Mesothelial cell of epicardium (in vitro differentiated cells): ENCODE measurements at places on chromosomes 1 and 21.

DNA sequence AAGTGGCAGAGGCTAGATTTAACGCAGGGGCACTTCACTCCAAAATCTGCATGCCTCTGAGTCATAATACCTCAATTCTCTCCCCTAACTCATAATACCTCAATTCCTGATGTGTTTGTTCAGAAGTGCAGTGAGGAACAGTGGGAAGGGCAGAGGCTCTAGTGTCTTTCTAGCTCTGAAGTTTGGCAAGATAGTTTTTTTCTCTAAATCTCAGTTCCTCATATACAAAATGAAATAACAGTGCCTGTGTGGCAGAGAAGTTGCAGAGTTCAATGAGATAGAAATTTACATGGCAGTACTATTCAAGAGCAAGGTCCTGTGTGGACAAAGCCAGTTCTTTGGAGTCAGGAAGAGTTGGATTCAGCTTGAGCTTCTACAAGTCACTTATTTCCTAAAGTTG is 9.8 kb downstream of the JUN start:
- DNase-seq = no peak

GRCh38 chr1:234620272-234621126 is 10.5 kb upstream of the IRF2BP2 start:
- no peak for DNase-seq

DNA sequence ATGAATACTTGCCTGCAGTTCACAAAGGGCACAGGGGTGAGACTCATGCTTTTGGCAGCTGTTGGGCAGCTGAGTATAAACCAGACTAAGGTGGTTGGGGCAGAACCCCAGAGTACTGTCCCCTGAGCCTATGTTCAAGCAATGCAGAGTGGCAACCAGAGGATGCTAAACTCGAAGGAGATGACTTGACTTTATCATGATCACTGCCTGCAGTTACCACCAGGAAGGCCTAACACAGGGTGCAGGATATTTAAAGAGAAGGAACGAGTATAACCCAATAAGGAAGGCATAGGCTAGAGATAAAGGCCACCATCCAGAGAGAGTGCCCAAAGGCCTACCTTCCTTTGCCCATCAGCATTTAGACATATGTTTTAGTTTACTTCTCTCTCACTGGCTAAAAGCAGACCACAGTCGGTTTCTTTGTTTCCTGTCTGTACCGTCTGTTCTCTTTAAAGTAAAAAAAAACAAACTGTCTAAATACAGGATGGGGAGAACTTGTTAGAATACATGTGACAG is 83.3 kb downstream of the MPZL1 start:
- DNase-seq = no peak

DNA sequence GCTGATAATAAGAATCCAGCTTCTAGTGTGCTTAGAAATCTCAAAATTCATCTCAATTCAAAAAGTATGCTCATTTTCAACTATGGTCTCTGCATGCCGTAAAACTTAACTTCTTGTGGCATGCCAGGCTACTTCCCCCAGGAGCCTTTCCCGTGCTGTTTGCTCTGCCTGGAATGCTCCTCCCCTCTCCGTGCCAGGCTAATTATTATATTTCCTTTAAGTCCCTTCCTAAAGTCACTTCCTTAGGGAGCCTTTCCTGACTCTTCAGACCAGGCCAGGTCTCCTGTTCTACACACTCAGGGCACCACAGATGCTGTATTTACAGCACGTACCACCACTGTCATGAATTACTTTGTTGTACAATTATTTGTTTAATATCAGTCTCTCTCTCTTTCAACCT is 67.1 kb upstream of the PPP2R5A start:
- DNase-seq = no peak

DNA sequence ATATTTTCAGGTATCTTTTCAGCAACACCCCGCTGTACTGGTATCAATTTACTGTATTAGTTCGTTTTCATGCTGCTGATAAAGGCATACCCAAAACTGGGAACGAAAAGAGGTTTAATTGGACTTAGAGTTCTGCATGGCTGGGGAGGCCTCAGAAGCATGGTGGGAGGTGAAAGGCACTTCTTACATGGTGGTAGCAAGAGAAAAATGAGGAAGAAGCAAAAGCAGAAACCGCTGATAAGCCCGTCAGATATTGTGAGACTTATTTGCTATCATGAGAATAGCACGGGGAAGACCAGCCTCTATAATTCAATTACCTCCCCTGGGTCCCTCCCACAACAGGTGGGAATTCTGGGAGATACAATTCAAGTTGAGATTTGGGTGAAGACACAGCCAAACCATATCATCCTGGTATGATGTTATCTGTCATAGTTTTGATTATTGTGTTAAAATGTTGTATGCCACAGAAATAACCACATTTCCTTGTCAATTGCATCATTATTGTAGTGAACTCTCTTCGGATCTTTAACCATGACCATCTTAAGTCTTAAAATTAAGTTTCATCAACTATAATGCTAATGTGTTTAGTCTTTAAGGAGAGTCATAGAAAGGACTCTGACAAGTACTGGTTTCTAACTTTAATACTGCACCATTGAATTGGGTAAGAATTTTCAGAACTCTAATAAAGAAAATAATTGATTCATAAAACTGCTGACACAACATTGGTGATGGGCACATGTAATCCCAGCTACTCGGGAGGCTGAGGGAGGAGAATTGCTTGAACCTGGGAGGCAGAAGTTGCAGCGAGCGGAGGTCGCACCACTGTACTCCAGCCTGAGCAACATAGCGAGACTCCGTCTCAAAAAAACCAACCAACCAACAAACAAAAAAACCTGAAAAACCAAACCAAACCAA is 58.2 kb downstream of the TBX19 start:
- no peak for DNase-seq

DNA sequence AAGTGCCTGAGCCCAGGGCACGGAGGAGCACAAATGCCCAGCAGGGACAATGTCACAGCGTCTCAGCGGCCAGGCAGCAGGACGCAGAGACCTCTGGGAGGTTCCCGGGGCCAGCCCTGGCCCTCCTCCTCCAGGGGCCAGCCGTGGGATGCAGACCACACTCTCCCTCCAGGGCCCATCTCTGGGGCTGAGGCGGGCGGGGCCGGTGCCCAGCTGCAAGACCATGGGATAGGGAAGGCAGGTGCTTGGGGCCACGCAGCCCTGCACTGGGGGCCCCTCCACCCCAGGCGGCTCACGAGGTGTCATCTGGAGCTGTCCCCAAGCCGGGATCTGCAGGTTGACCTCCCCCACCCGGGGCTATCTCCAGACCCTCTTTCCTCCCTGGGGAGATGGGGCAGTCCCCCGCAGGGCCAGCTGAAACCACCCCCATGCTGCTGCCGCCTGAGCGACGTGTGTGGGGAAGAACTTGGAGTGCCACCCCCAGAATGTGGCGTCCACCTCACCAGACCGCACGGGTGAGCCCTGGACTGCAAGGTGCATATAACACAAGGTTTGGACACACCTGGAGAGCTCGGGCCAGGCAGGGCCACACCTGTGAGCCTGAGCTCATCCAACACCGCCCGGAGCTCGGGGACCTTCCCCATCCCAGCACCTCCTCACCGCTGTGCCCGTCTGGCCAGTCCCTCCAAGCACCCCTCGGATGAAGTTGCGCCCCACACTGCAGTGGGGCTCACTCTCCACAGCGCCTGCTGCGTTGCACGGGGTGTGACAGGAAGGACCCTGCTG is 4.1 kb upstream of the TTLL10 start:
- peak; percentile 18 for DNase-seq

GRCh38 chr1:39650431-39650830 is 11.0 kb upstream of the HEYL start:
- DNase-seq = no peak

GRCh38 chr1:53155534-53155933 is 13.1 kb upstream of the SLC1A7 start:
- no peak for DNase-seq

DNA sequence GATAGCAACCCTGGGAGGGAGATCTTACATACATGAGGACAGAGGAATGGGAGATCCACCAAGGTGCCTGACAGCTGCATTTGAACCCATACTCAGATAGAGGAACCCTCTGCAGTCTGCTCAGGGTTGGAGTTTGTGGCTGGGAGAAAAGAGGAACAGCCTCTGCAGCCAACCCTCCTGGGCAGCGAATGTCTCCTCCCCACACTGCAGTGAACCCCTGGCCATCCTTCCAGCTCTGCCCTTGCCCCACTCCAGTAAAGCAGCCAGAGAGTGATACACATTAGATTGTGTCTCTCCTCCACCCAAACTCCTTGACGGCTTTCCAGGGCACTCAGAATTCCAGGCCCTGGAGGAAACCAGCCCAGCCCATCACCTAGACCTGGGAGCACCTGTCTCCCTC is 137.7 kb downstream of the RUNX1 start:
- no peak for DNase-seq

DNA sequence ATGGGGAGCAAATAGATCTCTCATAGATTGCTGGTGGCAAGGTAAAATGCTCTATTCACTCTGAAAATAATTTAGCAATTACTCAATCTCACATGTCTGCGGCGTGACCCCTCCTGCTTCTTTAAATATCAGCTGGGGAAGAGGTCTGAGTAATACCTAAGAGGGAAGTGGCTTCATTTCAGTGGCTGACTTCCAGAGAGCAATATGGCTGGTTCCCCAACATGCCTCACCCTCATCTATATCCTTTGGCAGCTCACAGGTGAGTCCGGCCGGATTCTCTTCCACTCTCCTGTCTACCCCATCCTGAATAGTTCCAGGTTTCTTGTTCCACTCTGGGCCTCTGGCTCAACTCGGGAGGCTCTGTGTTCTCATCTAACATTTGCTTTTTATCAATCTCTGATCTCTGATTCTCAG is at the start of gene SLAMF7:
Gene SLAMF7, plus strand, starts transcription at position 150 of the 414 bp plus-strand sequence. Its CDS starts 55 bp downstream, at position 205.
- DNase-seq = no peak

DNA sequence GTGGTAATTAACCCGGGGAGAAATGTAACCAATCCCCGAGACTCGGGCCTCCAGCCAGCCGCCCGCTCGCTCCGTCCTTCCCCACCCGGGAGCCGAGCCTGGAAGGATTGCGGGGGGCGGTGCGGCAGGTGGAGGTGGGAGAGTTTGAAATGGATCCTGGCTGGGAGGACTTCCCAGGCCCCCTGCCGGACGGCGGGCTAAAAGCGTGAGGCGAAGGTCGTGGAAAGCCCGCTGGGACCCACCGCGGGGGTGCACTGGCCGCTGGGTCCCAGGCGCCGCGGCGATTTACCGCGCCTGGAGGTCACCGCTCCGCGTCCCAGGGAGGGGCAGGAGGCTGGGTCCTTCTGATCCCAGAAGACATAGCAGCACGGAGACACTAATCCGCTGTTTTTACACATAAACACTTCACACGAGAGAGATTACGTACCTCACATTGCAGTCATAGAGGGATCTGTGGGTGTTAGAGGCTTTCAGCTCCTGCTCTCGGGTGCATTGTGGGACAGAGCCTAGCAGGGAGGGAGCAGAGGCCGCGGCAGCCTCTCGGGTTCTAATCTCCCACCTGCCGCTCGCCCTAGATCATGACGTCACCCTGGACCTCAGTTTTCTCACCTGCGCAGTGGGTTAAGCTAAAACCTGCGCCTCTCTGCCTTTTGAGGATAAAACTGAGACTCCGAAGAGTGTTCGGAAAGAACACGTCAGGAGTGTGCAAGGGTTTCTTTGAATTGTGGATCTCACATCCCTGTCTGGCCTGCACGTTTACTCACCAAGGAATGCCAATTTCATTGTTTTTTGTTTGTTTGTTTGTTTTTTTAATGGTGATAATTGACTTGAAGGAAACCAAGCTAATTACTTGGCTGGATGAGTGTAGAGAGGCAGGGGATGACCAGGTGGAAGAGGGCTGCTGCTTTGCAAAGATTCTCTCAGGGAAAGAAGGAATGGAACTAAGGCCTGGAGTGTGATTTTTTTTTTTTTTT is 17.1 kb upstream of the TMEM9 start:
- DNase-seq = no peak

DNA sequence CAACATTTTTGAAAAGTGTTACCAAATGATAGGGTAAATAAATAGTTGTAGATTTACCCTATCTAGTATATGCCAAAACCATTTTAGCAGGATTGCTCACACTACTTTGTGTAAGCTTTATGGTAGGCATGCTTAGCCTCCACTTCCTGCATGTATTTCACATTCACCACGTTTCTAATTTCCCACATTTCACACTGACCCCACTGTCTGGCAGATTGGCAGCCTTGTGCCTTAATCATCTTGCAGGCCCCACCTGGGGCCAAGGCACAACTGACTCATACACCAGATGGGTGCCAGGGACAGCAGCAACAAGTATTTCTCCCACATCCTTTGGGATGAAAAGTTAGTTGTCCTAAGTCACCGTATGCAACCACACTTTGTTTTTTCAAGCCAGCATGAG is 21.2 kb upstream of the CENPF start:
- DNase-seq = no peak
